ENCODE measurements at places on chromosomes 12 and 14. TPM values are rescaled to one million over a fixed set of nuclear protein-coding genes. Genes with fewer than 3 reads are reported as not detected.
A peak's percentile ranks its signal among the peaks of the same experiment; 100 is the strongest.

- DNase-seq = no peak
- no peaks in the 10 kb centered on the region for H3K36me3 ChIP-seq
- no peaks in the 10 kb centered on the region for H3K27me3 ChIP-seq
- no peaks in the 10 kb centered on the region for H3K4me1 ChIP-seq
- H3K4me3 ChIP-seq = no peak overlapping the region
These were observed 12.8 kb upstream of the RILPL1 start for GRCh38 chr12:123546281-123546680.

- H3K27ac ChIP-seq = no peak overlapping the region
- H3K27me3 ChIP-seq = no peaks in the 10 kb centered on the region
- no peak overlapping the region for H3K4me3 ChIP-seq
- no peaks in the 10 kb centered on the region for H3K4me1 ChIP-seq
- H3K36me3 ChIP-seq = no peaks in the 10 kb centered on the region
These were observed 13.3 kb downstream of the TGFB3 start for GRCh38 chr14:75968456-75968855.

GRCh38 chr14:64971943-64972791 is at the start of gene RAB15:
TSS of gene RAB15 (minus strand) at chr14:64972336. CDS start at chr14:64972076, 260 bp downstream.
- H3K27ac ChIP-seq = no peak within 1 kb of the TSS
- H3K4me1 ChIP-seq = no peaks in the 10 kb centered on the region
- peak within 1 kb of the TSS; percentile 55 for H3K4me3 ChIP-seq
- H3K27me3 ChIP-seq = no peaks in the 10 kb centered on the region
- H3K36me3 ChIP-seq = no peaks in the 10 kb centered on the region
- DNase-seq = no peak

- H3K27ac ChIP-seq = no peak overlapping the region
- no peaks in the 10 kb centered on the region for H3K4me1 ChIP-seq
- H3K36me3 ChIP-seq = no peaks in the 10 kb centered on the region
- H3K4me3 ChIP-seq = no peak overlapping the region
- no peaks in the 10 kb centered on the region for H3K27me3 ChIP-seq
- DNase-seq = no peak
These were observed 814.5 kb downstream of the RPS29 start for GRCh38 chr14:48771717-48772116.

- H3K36me3 ChIP-seq = no peaks in the 10 kb centered on the region
- H3K4me3 ChIP-seq = no peak overlapping the region
- no peak for DNase-seq
- H3K27me3 ChIP-seq = no peaks in the 10 kb centered on the region
These were observed 82.3 kb upstream of the CDKN3 start for GRCh38 chr14:54314365-54315104.

DNA sequence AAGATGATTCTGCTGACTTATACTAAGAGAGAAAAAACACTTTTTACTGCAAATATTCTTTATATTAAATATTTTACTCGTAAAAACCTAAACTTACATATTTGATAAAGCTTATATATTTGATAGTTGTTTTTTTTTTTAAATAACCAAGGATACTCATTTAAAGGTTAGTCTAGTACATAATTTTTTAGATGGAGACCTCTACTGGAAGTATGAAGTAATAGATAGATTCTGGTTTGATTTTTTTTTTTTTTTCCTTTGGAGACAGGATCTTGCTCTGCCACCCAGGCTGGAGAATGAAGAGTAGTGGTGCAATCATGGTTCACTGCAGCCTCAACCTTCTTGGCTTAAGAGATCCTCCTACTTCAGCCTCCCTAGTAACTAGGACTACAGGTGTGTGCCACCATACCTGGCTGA is 16.4 kb downstream of the ARID2 start:
- no peak overlapping the region for H3K4me3 ChIP-seq
- H3K27ac ChIP-seq = no peak overlapping the region
- H3K36me3 ChIP-seq = peaks cover 19% of the 10 kb centered on the region
- no peaks in the 10 kb centered on the region for H3K27me3 ChIP-seq
- no peaks in the 10 kb centered on the region for H3K4me1 ChIP-seq
- DNase-seq = no peak

DNA sequence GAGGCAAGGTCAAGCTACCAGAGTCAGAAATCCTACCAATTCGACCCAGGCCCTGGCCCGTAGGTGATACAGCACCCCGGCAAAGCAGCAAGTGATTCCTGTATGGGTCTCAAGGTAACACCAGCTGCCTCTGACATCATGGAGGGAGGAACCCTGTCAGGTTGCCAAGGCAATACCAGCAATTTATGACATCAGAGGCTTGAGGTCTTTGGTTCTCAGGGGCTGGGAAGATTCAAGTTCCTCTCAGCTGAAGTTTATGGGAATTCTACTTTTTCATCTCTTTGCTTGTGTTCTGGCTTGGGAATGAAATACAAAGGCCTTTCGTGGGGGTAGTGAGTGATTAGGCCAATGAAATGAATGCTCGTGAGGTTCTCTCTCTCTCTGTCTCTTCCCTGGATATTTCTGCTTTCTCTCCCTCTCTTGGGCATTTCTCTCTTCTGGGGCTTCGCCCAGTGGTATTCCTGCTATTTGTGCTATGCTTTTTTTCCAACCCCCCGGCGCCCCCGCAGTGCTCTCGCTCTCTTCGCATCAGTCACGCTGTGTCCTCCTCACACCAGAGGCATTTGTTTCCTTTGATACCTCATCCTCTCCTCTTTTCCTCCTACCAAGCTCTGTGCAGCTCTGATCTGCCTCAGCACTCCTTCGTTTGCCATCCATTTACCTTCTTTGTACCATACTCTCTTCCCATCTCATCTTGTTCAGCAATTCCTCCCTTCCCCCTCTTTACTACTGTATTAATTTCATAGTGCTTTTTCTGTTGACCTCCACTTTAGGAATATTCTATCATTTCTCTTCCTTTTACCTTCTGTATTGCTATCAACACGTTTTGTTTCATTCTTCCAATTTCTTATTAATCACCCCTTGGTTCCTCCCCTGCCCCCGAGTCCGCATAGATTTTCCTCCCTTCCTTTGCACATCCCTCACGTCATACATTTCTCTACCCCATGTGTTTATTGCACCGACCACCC is 2.9 kb downstream of the ZFHX2 start:
- H3K36me3 ChIP-seq = no peaks in the 10 kb centered on the region
- no peak overlapping the region for H3K27ac ChIP-seq
- H3K27me3 ChIP-seq = peaks cover 54% of the 10 kb centered on the region

DNA sequence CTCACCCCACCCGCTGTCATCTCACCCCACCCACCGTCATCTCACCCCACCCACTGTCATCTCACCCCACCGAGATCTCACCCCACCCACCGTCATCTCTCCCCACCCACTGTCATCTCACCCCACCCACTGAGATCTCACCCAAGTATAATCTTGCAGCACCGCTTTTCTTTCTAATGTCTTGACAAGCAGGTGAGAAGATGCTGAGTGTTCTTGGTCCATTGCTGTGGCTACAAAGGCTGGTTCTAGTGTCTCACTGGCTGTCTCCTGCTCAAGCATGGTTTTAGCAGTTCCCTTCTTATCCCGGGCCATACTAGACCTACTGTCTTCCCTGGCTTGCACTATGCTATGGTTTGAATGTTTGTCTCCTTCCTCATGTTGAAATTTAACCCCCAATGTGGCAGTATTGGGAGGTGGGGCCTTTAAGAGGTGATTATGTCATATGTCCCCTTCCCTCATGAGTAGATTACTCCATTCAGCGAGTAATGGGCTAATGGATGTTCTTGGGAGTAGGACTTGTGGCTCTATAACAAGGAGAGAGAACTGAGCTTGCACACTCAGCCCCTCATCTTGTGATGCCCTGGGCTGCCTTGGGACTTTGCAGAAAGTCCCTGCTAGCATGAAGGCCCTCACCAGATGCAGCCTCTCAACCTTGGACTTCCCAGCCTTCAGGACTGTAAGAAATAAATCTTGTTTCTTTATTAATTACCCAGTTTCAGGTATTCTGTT is 47.7 kb upstream of the PPP2R5C start:
- H3K27ac ChIP-seq = no peak overlapping the region
- no peak overlapping the region for H3K4me3 ChIP-seq
- DNase-seq = no peak
- no peaks in the 10 kb centered on the region for H3K27me3 ChIP-seq

DNA sequence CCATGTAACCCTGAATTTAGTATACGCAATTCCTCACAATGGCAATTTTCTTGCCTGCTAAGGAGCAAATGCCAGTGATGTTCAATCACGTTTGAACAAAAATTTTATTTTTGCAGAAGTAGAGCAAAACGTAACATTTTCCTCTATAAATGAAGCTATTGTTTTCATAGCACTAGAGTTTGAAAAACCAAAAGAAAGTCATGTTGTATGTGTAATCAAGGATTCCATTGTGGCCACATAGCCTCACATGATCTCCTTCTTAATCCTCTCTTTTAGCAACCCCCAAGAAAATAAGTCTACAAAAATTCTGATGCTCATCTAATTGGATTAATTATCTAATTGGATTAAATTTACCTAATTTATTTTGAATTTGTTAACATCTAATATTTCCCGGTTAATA is 1217.4 kb upstream of the FLRT2 start:
- no peaks in the 10 kb centered on the region for H3K4me1 ChIP-seq
- H3K27ac ChIP-seq = no peak overlapping the region
- no peak for DNase-seq

- peaks cover 32% of the 10 kb centered on the region for H3K36me3 ChIP-seq
- H3K27me3 ChIP-seq = no peaks in the 10 kb centered on the region
- DNase-seq = peak; percentile 95
- no peak overlapping the region for H3K4me3 ChIP-seq
- peak overlapping the region; percentile 90 for H3K27ac ChIP-seq
- peaks cover 62% of the 10 kb centered on the region for H3K4me1 ChIP-seq
These were observed 31.7 kb upstream of the KCNH3 start for GRCh38 chr12:49507139-49507538.

DNA sequence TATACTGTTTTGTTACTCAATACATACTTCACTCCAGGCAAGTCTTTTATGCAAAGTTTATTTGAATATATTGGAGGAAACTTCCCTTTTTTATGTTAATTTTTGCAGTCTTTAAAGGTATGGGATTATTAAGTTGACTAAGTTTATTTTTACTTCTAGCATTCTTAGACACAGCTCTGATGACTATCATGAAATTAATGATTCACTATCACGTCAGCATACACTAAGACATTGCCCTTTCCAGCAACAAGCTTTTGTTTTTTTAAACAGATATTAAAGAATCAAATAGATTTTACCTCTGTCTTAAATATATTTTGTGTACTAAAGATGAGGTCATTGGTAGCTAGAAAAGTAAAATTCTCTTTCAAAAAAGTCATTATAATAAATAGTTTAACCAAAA is 52.1 kb downstream of the DERA start:
- H3K27ac ChIP-seq = no peak overlapping the region
- no peak for DNase-seq
- H3K27me3 ChIP-seq = no peaks in the 10 kb centered on the region
- peaks cover 26% of the 10 kb centered on the region for H3K4me1 ChIP-seq
- H3K4me3 ChIP-seq = no peak overlapping the region
- H3K36me3 ChIP-seq = no peaks in the 10 kb centered on the region

DNA sequence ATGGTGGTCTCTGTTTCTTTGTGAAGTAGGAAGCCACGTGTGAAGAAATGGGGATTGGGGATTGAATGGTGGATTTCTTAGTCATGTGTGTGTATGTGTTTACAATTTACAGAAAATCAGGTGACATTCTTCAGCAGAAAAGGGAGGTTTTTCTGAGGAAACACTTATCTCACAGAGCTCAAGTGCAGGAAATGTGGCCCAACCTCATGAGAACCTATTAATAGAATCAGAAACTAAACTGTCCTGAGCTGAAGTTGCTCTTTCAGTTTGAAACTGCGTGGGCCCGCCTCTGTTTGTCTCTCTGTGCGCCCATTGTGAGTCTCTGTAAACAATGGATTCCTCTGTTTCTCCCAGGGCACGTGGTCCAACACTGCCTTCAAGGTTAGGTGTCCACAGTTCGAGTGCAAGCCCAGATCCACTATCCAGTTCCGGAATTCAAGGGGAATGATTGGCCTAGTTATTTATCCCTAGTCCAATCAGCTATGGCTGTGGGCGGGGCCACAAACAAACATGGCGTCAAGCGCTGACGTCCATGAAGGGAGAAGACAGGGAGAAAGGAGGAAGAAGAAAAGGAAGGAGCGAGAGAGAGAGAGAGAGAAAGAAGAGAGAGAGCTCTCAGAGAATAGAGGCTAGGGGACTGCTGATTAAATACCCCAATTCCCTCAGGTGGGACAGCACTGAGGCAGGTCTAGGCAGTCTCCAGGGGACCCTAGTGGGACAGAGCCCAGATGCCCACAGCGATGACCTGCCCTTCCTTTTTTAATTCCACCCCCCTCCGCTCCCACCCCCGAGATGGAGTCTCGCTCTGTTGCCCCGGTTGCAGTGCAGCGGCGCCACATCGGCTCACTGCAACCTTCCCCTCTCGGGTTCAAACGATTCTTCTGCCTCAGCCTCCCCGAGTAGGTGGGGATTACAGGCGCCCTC is 31.4 kb upstream of the C12orf76 start:
- peak; percentile 40 for DNase-seq
- no peaks in the 10 kb centered on the region for H3K27me3 ChIP-seq
- no peaks in the 10 kb centered on the region for H3K36me3 ChIP-seq

GRCh38 chr14:85811340-85811739 is 281.4 kb downstream of the FLRT2 start:
- H3K4me3 ChIP-seq = no peak overlapping the region
- no peak for DNase-seq
- no peaks in the 10 kb centered on the region for H3K36me3 ChIP-seq
- no peaks in the 10 kb centered on the region for H3K4me1 ChIP-seq
- H3K27ac ChIP-seq = no peak overlapping the region

DNA sequence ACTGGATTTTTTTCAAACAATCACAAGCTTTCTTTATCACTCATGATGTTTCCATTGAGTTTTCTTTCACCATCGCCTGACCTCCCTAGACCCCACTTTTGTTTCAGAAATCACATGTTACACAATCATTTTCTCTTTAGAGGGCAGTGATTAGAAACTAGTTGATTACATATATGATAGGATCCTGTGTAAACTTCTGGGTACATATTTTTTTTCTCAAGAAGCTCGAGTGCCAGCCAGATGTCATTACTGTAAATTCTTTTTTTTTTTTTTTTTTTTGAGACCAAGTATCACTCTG is 62.4 kb upstream of the PSMA6 start:
- H3K27ac ChIP-seq = no peak overlapping the region
- peaks cover 5% of the 10 kb centered on the region for H3K4me1 ChIP-seq
- no peaks in the 10 kb centered on the region for H3K36me3 ChIP-seq
- no peaks in the 10 kb centered on the region for H3K27me3 ChIP-seq
- H3K4me3 ChIP-seq = no peak overlapping the region

- H3K4me3 ChIP-seq = peak within 1 kb of the TSS; percentile 97
- peak within 1 kb of the TSS; percentile 91 for H3K27ac ChIP-seq
- H3K36me3 ChIP-seq = peaks cover 7% of the 10 kb centered on the region
- peak; percentile 58 for DNase-seq
- H3K4me1 ChIP-seq = peaks cover 8% of the 10 kb centered on the region
These were observed at the start of gene ERO1A for GRCh38 chr14:52695481-52696091. TSS of gene ERO1A (minus strand) at chr14:52695558. CDS start at chr14:52695481, 77 bp downstream.

- H3K4me1 ChIP-seq = no peaks in the 10 kb centered on the region
- no peak overlapping the region for H3K4me3 ChIP-seq
- H3K36me3 ChIP-seq = 0 out of 2 replicates have a peak, but pooled peaks cover 3% of the 10 kb centered on the region
- H3K27ac ChIP-seq = no peak overlapping the region
- no peak for DNase-seq
- no peaks in the 10 kb centered on the region for H3K27me3 ChIP-seq
These were observed 46.5 kb upstream of the KCNMB4 start for GRCh38 chr12:70319605-70320004.

KRT75 gene
- total RNA-seq = not detected

TOMM20L gene
- not detected for total RNA-seq

ANAPC5 gene
- 107 TPM for total RNA-seq

NKX2-1 gene
- total RNA-seq = not detected
